Activated CD4-positive, alpha-beta memory T cell treated with anti-CD3 and anti-CD28 coated beads, Interleukin-2, amount 10 ng/mL, durations not matched to agents 7 days and 5 days (primary cell): ENCODE measurements at places on chromosomes 6 and 20. TPM values are rescaled to one million over a fixed set of nuclear protein-coding genes. Genes with fewer than 3 reads are reported as not detected.

- no peak for DNase-seq
- peaks cover 7% of the 10 kb centered on the region for H3K36me3 ChIP-seq
- H3K27ac ChIP-seq = no peak overlapping the region
- peaks cover 39% of the 10 kb centered on the region for H3K4me1 ChIP-seq
- H3K27me3 ChIP-seq = peaks cover 38% of the 10 kb centered on the region
Observed at GRCh38 chr20:4150070-4150441, 134.7 kb upstream of the RNF24 start.

FKBP1C gene
- 0.55 TPM for total RNA-seq

DNA sequence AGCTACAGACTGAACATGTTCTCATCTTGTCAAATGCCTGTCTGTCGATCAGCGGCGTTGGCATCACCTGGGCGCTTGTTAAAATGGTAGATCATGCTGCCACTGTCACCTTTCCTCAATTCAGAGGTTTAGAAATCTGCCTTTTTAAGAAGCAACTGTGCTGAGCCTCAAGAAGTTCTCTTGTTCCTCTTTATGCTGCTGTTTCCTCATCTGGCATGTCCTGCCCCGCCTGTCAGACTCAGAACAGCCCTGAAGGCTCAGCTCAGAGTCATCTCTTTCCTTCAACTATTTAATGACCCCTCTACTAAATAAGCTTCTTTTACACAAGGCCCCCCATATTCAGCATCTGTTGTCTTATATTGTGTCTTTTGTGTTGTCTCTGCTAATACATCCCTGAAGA is 368.2 kb downstream of the EPM2A start:
- H3K27me3 ChIP-seq = no peaks in the 10 kb centered on the region
- no peak overlapping the region for H3K4me3 ChIP-seq
- H3K36me3 ChIP-seq = no peaks in the 10 kb centered on the region
- no peak overlapping the region for H3K27ac ChIP-seq
- peaks cover 3% of the 10 kb centered on the region for H3K4me1 ChIP-seq

DNA sequence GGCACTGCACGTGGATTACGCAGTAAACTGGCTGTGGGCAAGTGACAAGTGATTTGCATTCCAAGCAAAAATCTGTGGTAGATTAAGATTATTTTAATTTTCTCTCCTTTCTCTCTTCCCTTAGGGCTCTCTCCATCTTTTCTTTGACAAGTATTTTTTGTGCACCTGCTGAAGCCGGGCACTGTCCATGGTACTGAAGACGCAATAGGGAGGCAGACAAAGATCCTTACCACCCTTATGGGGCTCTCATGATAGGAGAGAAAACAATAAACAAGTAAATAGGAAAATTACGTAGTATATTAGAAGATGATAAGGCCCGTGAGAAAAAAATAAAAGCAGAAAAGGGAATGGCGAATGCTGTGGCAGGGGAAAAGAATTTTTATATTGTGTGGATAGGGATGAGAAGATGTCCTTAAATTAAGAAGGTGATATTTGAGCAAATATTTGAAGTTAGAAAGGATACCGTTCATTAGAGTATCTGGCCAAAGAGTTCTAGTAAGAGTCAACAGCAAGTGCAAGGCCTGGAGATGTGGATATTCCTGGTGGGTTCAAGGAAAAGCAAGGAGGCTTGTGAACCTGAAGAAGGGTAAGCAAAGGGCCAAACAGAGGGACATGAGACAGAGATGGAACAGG is 146.0 kb downstream of the LAMP5 start:
- H3K36me3 ChIP-seq = no peaks in the 10 kb centered on the region
- peak; percentile 17 for DNase-seq
- no peaks in the 10 kb centered on the region for H3K27me3 ChIP-seq

HLA-DMB gene
- 20.0 TPM for total RNA-seq

GRM1 gene
- total RNA-seq = not detected

DNA sequence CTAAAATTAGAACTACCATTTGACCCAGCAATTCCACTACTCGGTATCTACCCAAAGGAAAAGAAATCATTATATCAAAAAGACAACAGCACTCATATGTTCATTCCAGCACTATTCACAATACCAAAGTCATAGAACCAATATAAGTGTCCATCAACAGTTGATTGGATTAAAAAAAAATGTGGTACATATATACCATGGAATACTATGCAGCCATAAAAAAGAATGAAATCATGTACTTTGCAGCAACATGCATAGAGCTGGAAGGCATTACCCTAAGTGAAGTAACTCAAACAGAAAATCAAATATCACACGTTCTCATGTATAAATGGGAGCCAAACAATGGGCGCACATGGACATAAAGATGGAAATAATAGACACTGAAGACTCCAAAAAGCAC is 163.3 kb downstream of the DST start:
- no peak for DNase-seq
- H3K4me3 ChIP-seq = no peak overlapping the region
- H3K4me1 ChIP-seq = no peaks in the 10 kb centered on the region
- H3K27me3 ChIP-seq = no peaks in the 10 kb centered on the region

RIOK1 gene
- total RNA-seq = 27.0 TPM

SYCP2L gene
- not detected for total RNA-seq
